Naive thymus-derived CD8-positive, alpha-beta T cell (primary cell): ENCODE measurements at places on chromosomes 7 and 10.
A peak's percentile ranks its signal among the peaks of the same experiment; 100 is the strongest.

DNA sequence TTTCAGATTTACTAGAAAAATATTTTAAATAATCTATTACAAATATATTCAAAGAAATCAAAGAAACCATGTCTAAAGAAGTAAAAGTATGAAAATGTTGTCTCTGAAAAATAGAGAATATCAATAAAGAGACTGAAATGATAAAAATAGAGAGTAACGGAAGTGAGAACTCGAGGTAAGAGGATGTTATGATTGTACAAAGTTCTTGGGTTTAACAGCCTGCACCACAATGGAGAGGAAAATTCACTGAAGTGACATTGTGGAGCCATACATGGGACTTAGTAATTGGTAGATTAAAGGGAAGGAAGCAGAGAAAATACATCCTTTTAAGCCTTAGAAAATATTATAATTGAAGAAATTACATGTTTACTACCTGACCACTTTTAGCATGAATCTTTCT lies 77.9 kb downstream of the THSD7A start:
- H3K36me3 ChIP-seq = no peaks in the 10 kb centered on the region
- no peak overlapping the region for H3K27ac ChIP-seq
- H3K4me1 ChIP-seq = no peaks in the 10 kb centered on the region
- H3K27me3 ChIP-seq = peaks cover 2% of the 10 kb centered on the region
- H3K4me3 ChIP-seq = no peak overlapping the region

DNA sequence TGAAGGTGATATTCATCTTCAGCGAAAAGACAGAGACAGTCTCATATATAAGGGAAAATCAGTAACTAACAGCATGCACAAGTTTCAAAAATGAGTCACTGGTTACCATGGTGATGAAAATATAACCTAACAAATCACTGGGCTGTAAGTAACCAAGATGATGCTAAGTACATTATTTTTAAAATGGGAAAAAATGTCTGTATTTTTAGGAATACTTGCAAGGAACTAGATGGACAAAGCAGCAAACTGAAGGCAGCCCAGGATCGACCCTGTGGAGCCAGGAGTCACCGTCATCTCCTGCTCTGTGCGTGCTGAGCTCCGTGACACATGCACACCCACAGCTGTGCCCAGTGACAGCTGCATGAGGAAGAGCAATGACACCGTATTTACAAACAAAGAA lies 137.3 kb downstream of the ELMO1 start:
- peak overlapping the region; percentile 45 for H3K4me3 ChIP-seq
- peak; percentile 12 for DNase-seq
- peaks cover 79% of the 10 kb centered on the region for H3K4me1 ChIP-seq
- H3K27ac ChIP-seq = peak overlapping the region; percentile 97
- peaks cover 7% of the 10 kb centered on the region for H3K36me3 ChIP-seq

DNA sequence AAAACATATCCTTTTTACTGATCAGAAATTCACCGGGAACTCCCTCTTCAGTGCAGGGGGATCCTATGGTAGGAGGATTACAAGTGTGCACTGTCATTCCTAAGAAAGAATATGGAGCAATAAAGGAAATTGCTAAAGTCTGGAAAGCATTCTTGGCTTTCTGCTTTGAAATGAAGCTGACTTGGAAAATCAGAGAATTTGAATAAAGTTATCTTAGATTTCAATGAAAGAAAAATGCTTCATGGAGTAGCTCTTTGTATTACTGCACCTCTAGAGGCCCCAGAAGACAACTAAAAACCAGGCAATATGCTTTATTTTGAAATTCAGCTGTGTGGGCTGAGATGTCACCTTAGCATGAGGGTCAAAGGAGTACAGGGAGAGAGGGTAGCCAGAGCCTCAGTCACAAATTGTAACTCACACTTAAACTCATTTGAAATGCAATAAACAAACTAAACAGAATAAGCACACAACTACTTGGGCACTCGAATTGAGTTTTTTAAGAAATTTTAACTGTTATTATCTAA lies 102.5 kb downstream of the IMMP2L start:
- no peak overlapping the region for H3K27ac ChIP-seq
- peaks cover 5% of the 10 kb centered on the region for H3K36me3 ChIP-seq
- no peaks in the 10 kb centered on the region for H3K4me1 ChIP-seq
- H3K27me3 ChIP-seq = no peaks in the 10 kb centered on the region
- no peak for DNase-seq

DNA sequence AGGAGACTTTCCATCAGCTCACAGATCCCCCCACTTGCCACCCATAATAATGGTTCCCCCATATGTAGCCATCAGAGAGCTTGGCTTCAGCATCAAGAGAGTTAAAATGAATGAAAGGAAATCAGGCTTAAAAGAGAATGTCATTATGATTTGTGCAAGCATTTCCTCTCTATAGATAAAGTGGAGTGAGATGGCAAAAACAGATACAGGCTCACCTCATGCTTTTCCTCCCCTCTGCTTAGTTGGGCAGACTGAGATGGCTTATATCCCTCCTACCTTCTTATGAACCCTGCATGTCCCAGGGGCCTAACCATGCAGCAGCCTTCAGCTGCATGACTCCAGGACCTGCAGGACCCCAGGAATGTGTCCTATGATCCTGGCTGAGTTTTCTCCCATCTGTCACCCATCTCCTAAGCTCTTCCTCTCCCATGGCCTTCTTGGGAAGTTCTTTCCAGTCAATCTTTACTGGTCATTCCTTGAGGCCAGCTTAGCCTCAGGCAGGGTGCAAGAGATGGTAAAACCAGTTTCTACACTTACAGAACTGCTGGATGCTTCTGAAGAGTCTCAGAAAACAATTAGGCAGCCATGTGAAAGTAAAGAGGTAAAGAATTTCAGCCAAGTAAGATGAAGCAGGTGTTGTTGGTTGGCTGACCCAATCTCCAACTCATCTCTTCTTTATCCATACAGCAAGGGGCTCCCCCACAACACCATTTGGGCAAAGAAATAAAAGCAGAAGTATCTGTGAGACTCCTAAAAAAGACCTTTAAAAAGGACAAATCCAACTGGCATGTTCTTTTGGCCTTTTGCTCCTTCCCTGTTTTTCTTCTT lies 159.7 kb downstream of the RTKN2 start:
- no peaks in the 10 kb centered on the region for H3K36me3 ChIP-seq
- peak overlapping the region; percentile 84 for H3K27ac ChIP-seq
- DNase-seq = peak; percentile 10

- H3K27ac ChIP-seq = peak overlapping the region; percentile 24
- peaks cover 9% of the 10 kb centered on the region for H3K4me1 ChIP-seq
- DNase-seq = no peak
These were observed 69.5 kb downstream of the JMJD1C start for GRCh38 chr10:63396133-63396761.

GRCh38 chr10:79146611-79147130 lies 77.9 kb downstream of the ZMIZ1 start:
- peak overlapping the region; percentile 58 for H3K4me3 ChIP-seq
- peak; percentile 33 for DNase-seq

GRCh38 chr10:92761571-92761970 lies 71.8 kb downstream of the HHEX start:
- peaks cover 2% of the 10 kb centered on the region for H3K4me1 ChIP-seq
- H3K27ac ChIP-seq = no peak overlapping the region
- peaks cover 3% of the 10 kb centered on the region for H3K36me3 ChIP-seq
- peaks cover 29% of the 10 kb centered on the region for H3K27me3 ChIP-seq
- H3K4me3 ChIP-seq = no peak overlapping the region

GRCh38 chr10:27188897-27189296 lies 33.7 kb downstream of the MASTL start:
- H3K4me1 ChIP-seq = no peaks in the 10 kb centered on the region
- peaks cover 3% of the 10 kb centered on the region for H3K36me3 ChIP-seq
- no peak for DNase-seq
- H3K27ac ChIP-seq = no peak overlapping the region
- H3K27me3 ChIP-seq = no peaks in the 10 kb centered on the region
- no peak overlapping the region for H3K4me3 ChIP-seq

- no peak for DNase-seq
- H3K27ac ChIP-seq = no peak overlapping the region
- H3K36me3 ChIP-seq = no peaks in the 10 kb centered on the region
These were observed 2.7 kb upstream of the UNCX start for GRCh38 chr7:1229956-1230355.

GRCh38 chr7:19698331-19698730 lies 10.5 kb downstream of the POLR1F start:
- peaks cover 5% of the 10 kb centered on the region for H3K4me1 ChIP-seq
- DNase-seq = no peak
- H3K4me3 ChIP-seq = no peak overlapping the region
- H3K27me3 ChIP-seq = no peaks in the 10 kb centered on the region
- peak overlapping the region; percentile 60 for H3K27ac ChIP-seq

- H3K27me3 ChIP-seq = no peaks in the 10 kb centered on the region
- peaks cover 21% of the 10 kb centered on the region for H3K4me1 ChIP-seq
- peak overlapping the region; percentile 1 for H3K4me3 ChIP-seq
- DNase-seq = no peak
- no peak overlapping the region for H3K27ac ChIP-seq
- H3K36me3 ChIP-seq = no peaks in the 10 kb centered on the region
These were observed 27.9 kb downstream of the ZEB1 start for GRCh38 chr10:31346953-31347352.

DNA sequence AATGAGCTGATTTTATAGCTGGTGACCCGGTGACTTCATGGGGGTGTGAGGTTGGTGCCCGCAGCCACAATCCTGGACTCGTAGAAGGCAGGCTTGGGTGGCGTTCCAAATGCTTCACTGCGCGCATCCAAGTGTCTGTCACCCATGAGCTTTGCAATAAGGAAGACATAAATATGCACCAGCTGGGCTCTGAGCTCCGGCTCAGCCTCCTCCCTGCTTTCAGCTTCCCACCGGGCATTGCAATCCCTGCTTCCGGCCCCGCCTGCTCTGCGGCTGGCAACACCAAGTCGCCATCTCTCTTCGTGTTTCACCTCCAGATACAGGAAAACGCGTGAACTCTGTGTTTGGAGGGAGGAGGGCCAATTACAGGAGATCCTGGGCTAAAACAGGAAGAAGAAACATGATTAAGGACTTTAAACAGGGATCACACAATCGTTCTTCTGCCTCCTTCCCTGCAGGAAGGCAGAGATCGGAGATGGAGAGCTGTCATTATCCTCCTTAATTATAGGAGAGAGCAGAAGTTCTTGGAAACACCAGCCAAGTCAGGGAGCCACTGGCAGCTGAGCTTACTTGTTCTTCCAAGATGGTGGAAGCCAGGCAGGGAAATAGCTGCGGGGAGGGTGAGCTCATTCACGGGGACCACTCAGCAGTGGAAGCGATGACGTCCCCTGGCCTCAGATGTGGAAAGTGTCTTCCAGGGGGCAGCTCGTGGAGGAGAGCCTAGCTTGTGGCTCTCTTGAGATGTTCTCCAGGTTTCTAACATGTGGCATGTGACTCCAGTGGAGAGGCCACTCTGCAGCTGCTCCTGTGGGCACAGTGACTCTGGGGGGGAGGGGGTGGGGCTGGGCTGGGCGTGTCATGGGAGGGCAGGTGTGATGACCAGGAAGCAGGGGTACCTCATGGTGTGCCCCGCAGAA lies 134.9 kb downstream of the CAMK1D start:
- no peak for DNase-seq
- H3K27me3 ChIP-seq = no peaks in the 10 kb centered on the region
- peak overlapping the region; percentile 72 for H3K27ac ChIP-seq
- peak overlapping the region; percentile 51 for H3K4me3 ChIP-seq
- H3K4me1 ChIP-seq = peaks cover 36% of the 10 kb centered on the region

GRCh38 chr10:63005246-63005645 lies 127.9 kb upstream of the NRBF2 start:
- no peaks in the 10 kb centered on the region for H3K4me1 ChIP-seq
- H3K36me3 ChIP-seq = no peaks in the 10 kb centered on the region
- H3K4me3 ChIP-seq = no peak overlapping the region
- H3K27ac ChIP-seq = no peak overlapping the region

GRCh38 chr7:70463352-70463938 lies 668.5 kb upstream of the GALNT17 start:
- H3K4me3 ChIP-seq = no peak overlapping the region
- H3K4me1 ChIP-seq = peaks cover 2% of the 10 kb centered on the region
- no peak overlapping the region for H3K27ac ChIP-seq
- H3K36me3 ChIP-seq = no peaks in the 10 kb centered on the region

GRCh38 chr10:48672596-48673265 lies 11.9 kb upstream of the WDFY4 start:
- H3K4me1 ChIP-seq = no peaks in the 10 kb centered on the region
- no peak for DNase-seq
- peaks cover 12% of the 10 kb centered on the region for H3K27me3 ChIP-seq

- H3K27ac ChIP-seq = no peak overlapping the region
- no peak overlapping the region for H3K4me3 ChIP-seq
- no peaks in the 10 kb centered on the region for H3K36me3 ChIP-seq
- H3K27me3 ChIP-seq = no peaks in the 10 kb centered on the region
- no peak for DNase-seq
- H3K4me1 ChIP-seq = no peaks in the 10 kb centered on the region
These were observed 195.6 kb downstream of the KCND2 start for GRCh38 chr7:120468611-120469010.

GRCh38 chr10:35214607-35215020 lies 88.0 kb downstream of the CREM start:
- peaks cover 33% of the 10 kb centered on the region for H3K4me1 ChIP-seq
- H3K36me3 ChIP-seq = no peaks in the 10 kb centered on the region
- DNase-seq = no peak

DNA sequence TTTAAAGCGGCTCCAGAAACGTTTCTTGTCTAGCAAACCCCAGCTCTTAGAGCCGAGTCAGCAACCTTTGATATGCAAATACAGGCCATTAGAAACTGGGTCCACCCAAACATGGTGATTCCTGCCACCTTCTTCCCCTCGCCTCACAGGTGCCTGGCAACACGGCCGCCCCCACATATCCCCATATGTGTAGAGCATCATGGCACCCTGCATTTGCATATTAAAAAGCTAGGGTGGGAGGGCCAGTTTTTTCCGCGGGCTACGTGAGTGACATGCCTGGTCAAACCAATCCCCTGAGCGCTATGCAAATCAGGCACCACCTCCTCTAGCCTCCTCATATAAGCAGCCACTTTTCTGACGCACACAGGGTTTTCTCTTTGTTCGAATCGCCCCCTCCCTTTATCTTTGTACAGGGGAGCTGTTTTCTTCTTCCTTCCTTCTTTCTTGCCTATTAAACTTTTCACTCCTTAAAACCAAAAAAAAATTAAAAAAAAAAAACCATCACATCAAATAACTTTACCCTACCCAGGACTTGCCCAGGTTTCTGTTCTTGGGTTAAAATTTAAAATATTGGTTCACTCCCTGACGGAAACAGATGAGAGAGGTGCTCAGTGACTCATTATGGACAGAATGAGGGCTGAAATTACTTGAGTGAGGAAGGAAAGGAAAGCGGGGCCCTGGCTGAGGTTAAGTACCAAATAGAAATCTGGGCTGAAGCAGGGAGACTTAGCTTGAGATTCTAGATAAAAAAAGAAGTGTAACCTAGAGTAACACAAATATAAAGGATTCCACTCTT lies 59.8 kb downstream of the COA1 start:
- H3K4me1 ChIP-seq = peaks cover 26% of the 10 kb centered on the region
- H3K36me3 ChIP-seq = peaks cover 18% of the 10 kb centered on the region
- H3K4me3 ChIP-seq = peak overlapping the region; percentile 66
- DNase-seq = no peak
- H3K27ac ChIP-seq = peak overlapping the region; percentile 83

GRCh38 chr10:113322843-113323242 lies 230.0 kb upstream of the HABP2 start:
- H3K4me1 ChIP-seq = no peaks in the 10 kb centered on the region
- no peaks in the 10 kb centered on the region for H3K36me3 ChIP-seq
- DNase-seq = no peak
- peaks cover 7% of the 10 kb centered on the region for H3K27me3 ChIP-seq
